Epithelial cell of proximal tubule (primary cell): ENCODE measurements at places on chromosomes 2 and 18. TPM values are rescaled to one million over a fixed set of nuclear protein-coding genes. Genes with fewer than 3 reads are reported as not detected.

Gene CAPN14
- 0.14 and 0.46 TPM in 2 replicates for total RNA-seq

Gene EPB41L3
- 51.1 and 79.6 TPM in 2 replicates for total RNA-seq

Gene MAP3K19
- not detected in 2 replicates for total RNA-seq

Gene TMEM247
- total RNA-seq: not detected in 2 replicates

Gene RND3
- total RNA-seq: 51.8 and 59.1 TPM in 2 replicates

Gene QPCT
- 26.4 and 52.3 TPM in 2 replicates for total RNA-seq

Gene FSHR
- total RNA-seq: not detected in 2 replicates

Gene CXCR2
- not detected in 2 replicates for total RNA-seq

Gene FAM228B
- total RNA-seq: 2.7 and 4.8 TPM in 2 replicates

Gene GALNT3
- 28.7 and 48.7 TPM in 2 replicates for total RNA-seq

Gene IL1F10
- total RNA-seq: not detected in 2 replicates

Gene COL6A3
- 1.7 and 13.0 TPM in 2 replicates for total RNA-seq

Gene BMP10
- total RNA-seq: not detected in 2 replicates

Gene RFX8
- not detected in 2 replicates for total RNA-seq

Gene BOK
- total RNA-seq: 76.7 and 83.3 TPM in 2 replicates

Gene ATP6V1B1
- 0.81 TPM in 1 of 2 replicates, not detected in the other for total RNA-seq

Gene MAT2A
- total RNA-seq: 64.6 and 134 TPM in 2 replicates

Gene GPR39
- total RNA-seq: 9.0 and 10.8 TPM in 2 replicates

Gene RIT2
- total RNA-seq: not detected in 2 replicates

Gene GEN1
- 12.7 and 15.6 TPM in 2 replicates for total RNA-seq

Gene LRATD1
- 14.1 and 14.2 TPM in 2 replicates for total RNA-seq

Gene NPPC
- total RNA-seq: not detected in 2 replicates

Gene NPHP1
- 3.1 and 5.3 TPM in 2 replicates for total RNA-seq

Gene SEMA4C
- 34.4 and 35.3 TPM in 2 replicates for total RNA-seq

Gene LINC00305
- total RNA-seq: not detected in 2 replicates

Gene VWC2L
- not detected in 2 replicates for total RNA-seq

Gene SOX11
- 10.1 and 17.1 TPM in 2 replicates for total RNA-seq

Gene NT5DC4
- total RNA-seq: not detected in 2 replicates

Gene PRKD3
- 31.8 and 45.9 TPM in 2 replicates for total RNA-seq

Gene FABP1
- total RNA-seq: not detected in 2 replicates

Gene C1QL2
- not detected in 2 replicates for total RNA-seq
